Right ventricle myocardium superior (tissue), 1 donor: ENCODE measurements at places on chromosomes 12 and 14. TPM values are rescaled to one million over a fixed set of nuclear protein-coding genes. Genes with fewer than 3 reads are reported as not detected.

DNA sequence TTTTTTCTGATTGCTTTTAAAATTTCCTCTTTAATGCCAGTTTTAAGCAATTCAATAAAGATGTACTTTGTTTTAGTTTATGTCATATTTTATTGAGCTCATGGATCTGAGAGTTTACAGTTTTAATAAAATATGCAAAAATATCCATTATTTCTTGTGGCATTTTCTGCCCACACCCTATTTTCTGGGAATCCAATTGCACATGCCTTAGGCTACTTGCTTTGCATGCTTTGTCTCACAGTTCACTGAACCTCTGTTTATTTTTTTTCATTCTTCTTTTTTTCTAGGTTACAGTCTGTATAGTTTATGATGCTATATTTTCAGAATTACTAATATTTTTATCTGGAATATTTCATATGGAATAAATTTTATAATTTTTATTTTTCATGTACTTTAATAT is 1258.0 kb downstream of the FSCB start:
- no peak for DNase-seq

The SCNN1A gene
- not detected for total RNA-seq

The ADGRD1 gene
- 86.1 TPM for total RNA-seq

DNA sequence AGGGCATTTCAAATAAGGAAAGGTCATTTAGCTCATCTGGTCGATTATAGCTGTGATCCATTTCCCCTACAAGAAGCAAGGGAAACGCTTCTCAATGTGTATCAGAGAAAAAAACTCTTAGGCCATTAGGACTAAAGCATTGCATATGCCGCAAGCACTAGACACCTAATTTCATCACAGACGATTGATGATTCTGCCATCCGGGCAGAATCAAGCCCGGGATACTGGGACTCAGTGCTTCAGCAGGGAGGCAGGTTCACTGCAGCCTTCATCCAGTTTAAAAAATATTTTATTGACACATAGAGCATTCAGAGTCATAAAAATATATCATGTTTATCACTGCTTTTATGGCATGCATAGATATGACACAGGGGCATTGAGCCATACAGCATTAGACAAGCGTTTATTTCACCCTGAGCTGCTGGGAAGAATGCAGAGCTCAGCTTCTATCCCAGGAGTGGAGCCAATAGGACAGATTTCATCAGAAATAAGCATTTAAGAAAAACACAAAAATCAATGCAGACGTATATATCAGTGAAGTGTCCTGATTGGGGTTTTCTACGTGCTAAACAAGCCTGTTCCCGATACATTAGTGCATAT is 806.9 kb downstream of the GALC start:
- DNase-seq, result no peak

The C12orf60 gene
- 1.6 TPM for total RNA-seq

DNA sequence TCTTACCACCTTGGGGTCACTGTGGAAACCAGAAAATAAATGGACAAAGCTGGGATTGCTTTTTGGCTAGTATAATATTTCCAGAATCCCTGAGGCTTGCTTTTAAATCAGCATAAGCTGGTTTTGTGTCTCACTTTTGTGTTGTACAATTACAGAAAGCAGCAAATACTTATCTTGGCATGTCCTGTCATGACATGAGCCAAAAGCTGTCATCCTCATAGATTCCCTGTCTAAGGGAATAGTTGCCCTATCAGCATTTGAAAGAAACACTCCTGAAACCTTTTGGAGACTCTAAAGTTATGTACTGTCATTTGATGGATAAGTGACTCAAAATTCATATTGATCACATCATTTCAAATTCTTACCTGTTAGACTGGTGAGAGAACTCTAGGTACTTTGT is 987.2 kb downstream of the NRXN3 start:
- DNase-seq, result no peak

DNA sequence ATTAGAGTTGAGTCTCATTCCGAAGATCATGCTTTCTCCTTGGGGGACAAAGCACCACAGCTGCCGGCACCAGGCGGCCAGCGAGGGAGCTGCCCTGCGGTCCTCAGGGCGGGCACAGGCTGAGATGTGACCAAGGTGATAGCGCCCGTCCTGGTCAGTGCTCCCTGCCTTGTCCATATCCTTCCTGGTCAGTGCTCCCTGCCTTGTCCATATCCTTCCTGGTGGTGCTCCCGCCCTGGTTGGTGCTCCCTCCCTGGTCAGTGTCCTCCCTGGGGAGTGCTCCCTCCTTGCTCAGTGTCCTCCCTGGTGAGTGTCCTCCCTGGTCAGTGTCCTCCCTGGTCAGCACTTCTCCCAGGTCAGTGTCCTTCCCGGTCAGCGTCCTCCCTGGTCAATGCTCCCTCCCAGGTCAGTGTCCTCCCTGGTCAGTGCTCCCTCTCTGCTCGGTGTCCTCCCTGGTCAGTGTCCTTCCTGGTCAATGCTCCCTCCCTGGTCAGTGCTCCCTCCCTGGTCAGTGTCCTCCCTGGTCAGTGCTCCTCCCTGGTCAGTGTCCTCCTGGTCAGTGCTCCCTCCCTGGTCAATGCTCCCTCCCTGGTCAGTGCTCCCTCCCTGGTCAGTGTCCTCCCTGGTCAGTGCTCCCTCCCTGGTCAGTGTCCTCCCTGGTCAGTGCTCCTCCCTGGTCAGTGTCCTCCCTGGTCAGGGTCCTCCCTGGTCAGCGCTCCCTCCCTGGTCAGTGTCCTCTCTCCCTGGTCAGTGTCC is 92.2 kb downstream of the ADGRD1 start:
- DNase-seq, result no peak

GRCh38 chr14:89504602-89505313 is 87.7 kb upstream of the FOXN3 start:
- peak; percentile 51 for DNase-seq

The ESYT1 gene
- total RNA-seq, result 27.0 TPM

The TAS2R50 gene
- 0.22 TPM for total RNA-seq

GRCh38 chr12:78406828-78407227 is 457.7 kb upstream of the SYT1 start:
- DNase-seq, result no peak

The PLD4 gene
- 0.13 TPM for total RNA-seq

GRCh38 chr12:12333407-12334366 is 16.4 kb downstream of the MANSC1 start:
- no peak for DNase-seq

The DNAI7 gene
- 1.7 TPM for total RNA-seq

GRCh38 chr12:92403210-92404175 is 257.8 kb upstream of the BTG1 start:
- DNase-seq, result no peak

The TOMM20L gene
- total RNA-seq, result not detected

GRCh38 chr12:88052686-88053085 is 23.5 kb upstream of the C12orf50 start:
- no peak for DNase-seq

DNA sequence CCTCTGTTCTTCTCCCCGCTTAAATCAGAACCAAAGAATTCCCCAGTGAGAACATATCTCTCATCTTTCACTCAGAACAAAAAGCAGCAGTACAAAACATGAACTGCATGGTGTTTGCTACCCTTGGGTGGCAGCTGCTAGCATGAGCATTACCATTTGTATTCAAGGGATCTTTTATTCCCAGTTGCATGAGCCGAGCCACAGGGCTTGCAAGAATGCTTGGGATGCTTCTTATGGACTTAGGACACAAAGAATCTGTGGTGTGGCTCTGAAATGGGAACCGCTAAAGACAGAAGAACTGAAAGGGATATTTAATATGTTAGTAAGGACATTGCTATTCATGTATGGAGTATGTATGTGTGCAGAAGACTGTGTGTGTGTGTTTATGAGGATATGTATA is 190.6 kb downstream of the TMX1 start:
- DNase-seq, result no peak

DNA sequence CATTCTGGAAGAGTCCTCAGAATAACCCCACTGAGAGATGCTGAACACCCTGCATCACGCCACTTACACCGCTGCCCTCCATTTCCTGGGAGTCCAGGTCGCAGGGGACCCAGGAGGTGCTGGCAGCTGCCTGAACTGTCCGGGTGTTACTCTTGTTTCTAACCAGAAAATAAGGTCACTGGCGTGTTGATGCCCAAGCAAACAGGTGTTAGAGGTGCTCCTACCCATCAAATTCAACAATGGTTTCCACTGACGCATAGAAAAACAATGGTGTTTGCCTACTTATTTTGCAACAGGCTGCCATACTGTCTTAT is 23.8 kb downstream of the PITPNM2 start:
- DNase-seq, result no peak

- no peak for DNase-seq
Measured at GRCh38 chr12:5348491-5348890, 83.4 kb upstream of the NTF3 start.

The LALBA gene
- not detected for total RNA-seq

The EDDM3A gene
- not detected for total RNA-seq

- DNase-seq, result no peak
Measured at GRCh38 chr14:54216827-54217226, 180.0 kb upstream of the CDKN3 start.

DNA sequence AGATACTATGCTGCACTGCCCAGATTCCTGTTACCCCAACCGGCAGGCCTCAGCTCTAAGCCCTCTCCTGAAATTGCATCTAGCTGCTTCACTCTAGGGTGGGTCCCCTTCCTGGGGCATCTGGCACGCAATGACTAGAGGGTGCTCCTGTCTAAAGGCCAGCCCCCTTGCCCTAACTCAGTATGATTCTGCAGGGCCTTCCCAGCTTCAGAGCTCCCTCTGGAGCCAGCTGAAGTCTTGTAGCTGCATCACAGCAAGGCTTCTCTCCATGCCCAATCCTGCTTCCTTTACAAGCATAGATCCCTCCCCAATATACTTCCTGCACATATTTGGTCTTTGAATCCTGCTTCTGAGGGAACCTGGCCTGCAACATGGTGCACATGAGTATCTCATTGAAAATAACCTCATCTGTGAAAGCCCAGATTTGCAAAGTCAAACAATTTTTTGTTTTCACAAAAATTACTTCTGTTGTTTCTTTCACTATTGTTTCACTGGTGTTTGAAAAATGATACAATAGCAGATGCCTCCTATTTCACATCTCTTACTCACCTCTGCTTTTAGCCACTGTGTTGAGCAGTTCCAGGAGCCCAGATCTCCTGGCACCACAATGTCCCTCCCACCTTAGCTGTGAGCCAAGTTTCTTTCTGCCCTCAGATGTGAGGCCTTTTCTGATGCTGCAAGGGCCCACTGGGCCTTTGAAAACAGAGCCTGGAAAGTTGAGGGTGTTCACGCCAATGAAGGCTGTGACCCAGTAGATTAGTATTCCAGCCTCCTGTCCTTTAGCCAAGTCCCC is 169.5 kb upstream of the EGLN3 start:
- no peak for DNase-seq

GRCh38 chr14:91750634-91751198 is 18.8 kb upstream of the CATSPERB start:
- no peak for DNase-seq

The FBLN5 gene
- 70.5 TPM for total RNA-seq

GRCh38 chr12:56224954-56225353 is 812 bp downstream of the NABP2 start:
- no peak for DNase-seq

The CSRP2 gene
- 40.9 TPM for total RNA-seq

GRCh38 chr12:110766311-110767154 is 23.8 kb upstream of the PPP1CC start:
- no peak for DNase-seq

The KERA gene
- total RNA-seq, result not detected

- DNase-seq, result no peak
Measured at GRCh38 chr12:82757059-82757458, 70.4 kb downstream of the TMTC2 start.

DNA sequence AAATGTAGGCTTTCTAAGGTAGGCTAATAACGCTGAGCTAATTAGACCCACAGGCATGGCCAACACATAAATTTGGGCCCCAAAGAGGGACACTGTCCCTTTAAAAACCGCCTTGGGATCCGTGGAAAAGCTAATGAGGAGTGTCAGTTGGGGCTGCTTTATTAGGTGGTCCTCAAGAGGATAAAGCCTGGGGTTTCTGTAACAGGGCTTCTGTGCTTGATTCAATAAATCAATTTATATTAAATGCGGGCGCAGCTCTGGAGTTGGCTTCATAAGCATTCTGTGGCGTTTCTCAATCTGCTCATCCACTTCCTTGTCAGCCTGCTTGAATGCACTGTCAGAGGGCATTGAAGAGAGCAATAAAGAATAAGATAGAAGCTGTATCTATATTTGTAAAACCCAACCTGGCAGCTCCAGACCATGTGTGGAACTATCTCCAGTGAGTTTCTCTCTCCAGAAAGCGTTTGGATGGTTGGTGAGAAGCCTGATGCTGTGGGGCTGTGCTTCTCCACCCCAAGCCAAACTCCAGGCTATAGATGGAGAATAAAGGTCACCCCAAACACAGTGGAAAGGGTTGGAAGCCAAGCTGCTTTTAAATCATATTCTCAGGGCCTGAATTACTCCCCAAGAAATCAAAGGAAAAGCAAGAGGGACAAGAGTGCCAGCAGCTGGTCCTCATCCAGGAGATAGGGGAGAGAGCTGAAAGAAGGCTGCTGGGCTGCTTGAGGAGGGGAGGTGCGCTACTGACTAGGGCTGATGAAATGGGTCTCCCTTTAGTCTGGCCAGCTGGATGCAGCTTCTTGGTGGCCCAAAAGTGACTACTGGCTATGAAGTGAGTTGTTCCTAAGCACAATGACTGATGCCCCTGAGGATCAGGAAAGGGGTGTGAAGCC is 222.0 kb downstream of the PPM1H start:
- no peak for DNase-seq

The PLEK2 gene
- total RNA-seq, result not detected

DNA sequence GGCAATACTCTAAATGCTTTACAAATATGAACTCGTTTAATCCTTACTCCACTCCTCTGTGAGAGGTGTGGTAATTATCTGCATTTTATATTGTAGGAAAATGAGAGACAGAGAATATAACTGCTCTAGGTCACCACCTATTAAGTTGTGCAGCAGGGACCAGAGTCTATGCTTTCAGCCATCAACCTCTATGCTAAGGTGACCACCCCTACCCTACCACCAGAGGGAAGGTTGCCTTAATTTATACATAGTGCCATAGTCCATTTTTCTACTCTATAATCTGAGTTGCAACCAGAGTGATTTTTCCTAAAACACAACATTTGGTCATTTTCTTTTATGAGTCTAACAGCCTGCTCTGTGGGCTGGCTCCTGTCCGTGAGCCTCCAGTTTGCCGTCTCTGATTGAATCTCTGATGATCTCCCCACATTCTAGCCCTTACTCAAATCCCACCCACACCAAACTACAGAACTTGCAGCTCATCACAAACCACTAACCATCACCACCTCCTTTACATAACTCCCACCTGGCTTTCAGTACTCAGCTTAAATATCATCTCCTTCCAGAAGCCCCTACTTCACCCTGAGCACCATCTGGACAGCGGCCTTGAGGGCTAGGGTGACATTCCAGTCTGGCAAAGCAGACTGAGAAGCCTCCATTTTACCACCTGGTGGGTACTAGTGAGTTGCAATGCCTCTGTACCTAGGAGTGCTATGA is 126.6 kb downstream of the PPM1H start:
- DNase-seq, result no peak

GRCh38 chr12:77372026-77372425 is 306.7 kb upstream of the E2F7 start:
- DNase-seq, result no peak

The KLRD1 gene
- 1.6 TPM for total RNA-seq

The SLC10A1 gene
- not detected for total RNA-seq

GRCh38 chr14:99001241-99001640 is 270.8 kb downstream of the BCL11B start:
- no peak for DNase-seq
